GM13976 (cell line): ENCODE measurements at places on chromosomes 3 and 15.

DNA sequence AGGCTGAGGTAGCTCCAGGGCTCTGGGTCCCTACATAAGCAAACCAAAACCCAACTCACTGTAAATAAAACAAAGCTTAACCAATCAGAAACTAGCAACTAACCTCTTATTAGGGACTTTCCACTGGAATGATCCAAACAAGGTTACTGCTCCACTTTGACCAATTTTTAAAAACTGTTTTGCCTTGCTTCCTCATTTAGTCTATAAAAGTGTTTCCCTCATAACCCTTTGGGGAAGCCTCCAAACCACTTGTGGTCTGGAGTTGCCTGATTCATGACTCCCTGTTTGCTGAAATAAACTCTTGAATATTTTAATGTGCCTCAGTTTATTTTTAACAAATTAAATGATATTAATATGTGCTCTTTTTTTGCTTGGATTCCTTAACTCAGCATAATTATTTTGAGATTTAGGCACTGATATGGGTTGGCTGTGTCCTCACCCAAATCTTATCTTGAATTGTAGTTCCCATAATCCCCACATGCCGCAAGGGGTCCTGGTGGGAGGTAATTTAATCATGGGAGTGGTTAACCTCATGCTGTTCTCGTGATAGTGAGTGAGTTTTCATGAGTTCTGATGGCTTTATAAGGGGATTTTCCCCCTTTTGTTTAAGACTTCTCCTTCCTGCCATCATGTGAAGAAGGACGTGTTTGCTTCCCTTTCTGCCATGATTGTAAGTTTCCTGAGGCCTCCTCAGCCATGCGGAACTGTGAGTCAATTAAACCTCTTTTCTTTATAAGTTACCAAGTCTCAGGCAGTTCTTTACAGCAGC lies 90.6 kb downstream of the CD200R1L start:
- DNase-seq = no peak

- DNase-seq = no peak
Observed at GRCh38 chr15:38090678-38091077, 156.2 kb downstream of the TMCO5A start.

GRCh38 chr3:84318273-84318809 lies 640.4 kb upstream of the CADM2 start:
- DNase-seq = no peak

GRCh38 chr3:115712871-115713270 lies 89.6 kb downstream of the GAP43 start:
- no peak for DNase-seq

- DNase-seq = no peak
Observed at GRCh38 chr15:40062816-40063562, 24.0 kb upstream of the SRP14 start.

DNA sequence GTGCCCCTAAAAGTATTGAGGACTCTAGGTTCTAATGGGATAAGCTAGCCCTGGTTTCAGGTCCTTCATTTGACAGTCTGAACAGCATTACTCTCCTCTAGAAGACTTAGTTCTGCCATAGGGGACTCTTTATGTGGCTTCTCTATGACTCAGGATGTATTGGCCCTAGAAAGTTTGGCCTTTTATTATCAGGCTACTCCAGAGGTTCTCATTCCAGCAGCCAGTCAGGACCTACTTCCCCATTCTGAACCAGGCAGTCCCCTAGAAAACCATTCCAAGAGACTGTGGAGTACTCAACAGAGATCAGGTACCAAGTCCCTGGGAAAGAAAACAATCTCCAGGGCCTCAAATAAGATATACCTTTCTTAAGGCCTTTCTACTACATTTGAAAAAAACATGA lies 157.9 kb upstream of the TSPAN3 start:
- DNase-seq = no peak

GRCh38 chr3:126156468-126156867 lies 23.9 kb downstream of the ALDH1L1 start:
- peak; percentile 46 for DNase-seq

DNA sequence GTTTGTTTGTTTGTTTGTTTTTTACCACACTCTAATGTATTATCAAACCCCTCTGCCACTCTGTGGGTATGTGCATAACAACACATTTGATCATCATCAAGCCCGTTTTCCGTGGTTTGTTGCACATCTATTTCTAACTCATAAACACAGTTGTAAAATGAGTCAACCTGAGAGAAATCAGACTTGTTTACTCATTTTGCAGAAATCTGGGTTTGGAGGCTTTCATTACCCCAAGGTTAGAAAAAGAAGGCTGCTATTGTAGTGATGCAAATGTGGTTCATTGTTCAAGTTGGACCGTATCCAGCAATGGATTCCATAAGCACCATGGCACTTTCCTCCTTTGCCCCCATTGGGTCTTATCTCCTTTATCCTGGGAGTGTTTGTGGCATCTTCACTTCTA lies 353.2 kb upstream of the SOX2 start:
- no peak for DNase-seq

GRCh38 chr15:51331141-51331540 lies 7.3 kb downstream of the CYP19A1 start:
- no peak for DNase-seq

GRCh38 chr3:162994165-162994564 lies 1497.6 kb downstream of the OTOL1 start:
- no peak for DNase-seq

GRCh38 chr3:16600780-16601536 lies 4.3 kb downstream of the DAZL start:
- DNase-seq = peak; percentile 64

DNA sequence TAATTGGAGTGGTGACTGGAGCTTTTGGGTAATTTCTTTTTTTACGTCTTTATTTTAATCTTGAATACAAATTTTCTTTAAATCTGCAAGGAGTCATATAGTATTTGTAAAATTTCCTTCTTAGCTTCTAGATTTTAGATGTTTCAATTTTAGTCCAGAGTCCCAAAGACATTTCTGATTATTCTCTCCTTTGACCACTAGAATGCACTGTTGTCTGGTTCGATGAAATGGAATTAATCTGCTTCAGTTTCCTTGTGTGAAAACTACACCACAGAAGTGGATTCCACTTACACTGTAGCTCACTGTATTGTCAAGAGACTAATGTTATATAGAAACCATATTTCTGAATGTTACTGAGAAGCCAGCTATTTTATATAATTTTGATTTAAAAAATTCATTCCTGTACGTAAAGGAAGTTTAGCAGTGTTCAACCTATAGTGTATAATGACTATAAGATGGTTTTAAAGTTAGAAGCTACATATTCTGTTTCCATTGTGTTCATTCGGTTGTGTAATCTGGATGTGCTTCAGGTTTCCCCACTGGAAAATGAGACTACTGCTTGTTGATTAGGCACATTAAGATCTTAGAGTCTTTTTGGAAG lies 6.1 kb downstream of the GRAMD1C start:
- DNase-seq = peak; percentile 47

DNA sequence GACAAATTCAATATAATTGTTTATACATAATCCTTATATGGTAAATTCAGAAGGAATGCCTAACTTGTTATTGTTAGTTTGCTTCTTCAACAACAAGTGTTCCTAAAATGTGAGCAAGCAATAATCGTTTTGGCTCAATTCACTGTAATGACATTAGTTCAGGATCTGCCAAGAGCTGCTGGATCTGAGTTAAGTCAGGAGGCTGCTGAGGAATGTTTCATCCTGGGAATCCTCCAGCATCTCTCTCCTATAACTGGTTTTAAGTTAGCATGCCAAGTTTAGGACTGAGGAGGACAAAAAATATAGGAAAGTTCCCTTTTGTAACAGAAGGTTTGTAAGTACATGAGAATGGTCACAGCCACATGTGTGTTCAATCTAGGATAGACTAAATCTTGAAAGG lies 4.9 kb upstream of the GTF2A2 start:
- DNase-seq = no peak

- DNase-seq = no peak
Observed at GRCh38 chr15:46636206-46636605, 1001.4 kb downstream of the SQOR start.

DNA sequence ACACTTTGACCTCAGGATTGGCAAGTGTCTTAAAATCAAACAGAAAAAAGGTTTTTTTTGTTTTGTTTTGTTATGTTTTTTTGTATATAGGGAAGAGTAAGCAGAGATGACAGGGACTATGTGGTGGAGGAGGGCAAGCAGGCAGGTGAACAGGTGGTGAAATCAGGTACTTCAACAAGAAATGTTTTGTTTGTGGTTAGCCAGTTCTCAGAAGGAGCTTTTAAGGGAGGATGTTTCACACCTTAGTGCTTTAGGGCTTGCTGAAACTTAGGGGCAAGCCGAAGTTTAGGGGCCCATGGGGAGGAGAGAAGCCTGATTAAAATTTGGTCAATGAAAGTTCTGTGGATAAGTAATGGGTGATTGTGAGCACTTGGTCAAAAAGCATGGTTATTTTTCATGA lies 370.7 kb upstream of the SLCO3A1 start:
- no peak for DNase-seq

- DNase-seq = peak; percentile 49
Observed at GRCh38 chr3:53495520-53496391, 1.3 kb downstream of the CACNA1D start.

GRCh38 chr15:85782064-85782463 lies 12.7 kb downstream of the KLHL25 start:
- peak; percentile 38 for DNase-seq

DNA sequence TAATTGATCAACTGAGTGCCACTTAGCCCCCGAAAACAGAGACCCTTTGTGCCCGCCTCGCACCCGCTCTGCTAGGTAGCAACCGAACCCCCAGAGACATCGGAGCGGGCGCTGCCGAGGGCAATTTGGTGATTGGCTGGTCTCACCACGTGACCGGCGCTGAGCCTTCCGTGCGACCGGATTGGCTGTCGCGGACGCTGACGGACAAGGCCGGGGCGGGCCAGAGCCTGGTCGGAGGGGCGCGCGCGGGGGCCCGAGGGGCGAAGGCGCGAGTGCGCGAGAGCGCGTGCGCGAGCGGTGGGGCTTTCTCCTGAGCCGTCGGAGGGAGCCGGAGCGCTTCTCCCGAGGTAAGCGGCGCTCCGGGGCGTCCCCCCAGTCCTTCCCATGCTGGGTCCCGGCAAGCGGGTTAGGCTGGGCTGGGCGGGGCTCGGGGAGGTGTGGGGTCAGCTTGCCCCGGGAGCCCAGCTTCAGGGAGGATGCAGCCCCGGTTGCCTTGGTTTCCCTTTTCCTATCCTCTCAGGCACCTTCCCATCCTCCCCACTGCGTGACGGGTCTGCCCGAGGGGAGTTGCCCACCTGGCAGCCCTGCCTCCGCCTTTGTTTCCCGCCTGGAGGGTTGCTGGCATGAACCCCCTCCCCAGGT lies at the start of gene TMEM108:
TMEM108 (plus strand) TSS at position 303 of the 642 bp plus-strand sequence.
- DNase-seq = peak; percentile 37

- no peak for DNase-seq
Observed at GRCh38 chr3:189276444-189277219, 104.9 kb downstream of the TPRG1 start.

DNA sequence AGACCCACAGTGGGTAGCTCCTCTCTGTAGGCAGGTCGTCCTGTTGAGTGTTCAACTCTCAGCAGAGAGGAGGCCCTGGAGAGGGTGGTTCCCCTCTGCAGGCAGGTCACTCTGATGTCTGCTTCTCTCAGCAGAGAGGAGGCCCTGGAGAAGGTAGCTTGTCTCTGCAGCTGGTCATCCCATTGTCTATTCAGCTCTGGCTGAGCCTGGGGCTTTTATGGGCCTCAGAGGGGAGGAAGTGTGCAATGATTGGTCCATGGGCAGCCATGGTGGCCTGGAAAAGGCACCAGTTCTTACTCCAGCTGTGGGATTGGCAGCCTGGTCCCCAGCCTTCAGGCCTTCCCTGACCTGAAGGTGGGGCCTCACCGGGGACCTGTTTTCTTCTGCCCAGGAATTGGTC lies 52.9 kb downstream of the PPCDC start:
- DNase-seq = no peak

DNA sequence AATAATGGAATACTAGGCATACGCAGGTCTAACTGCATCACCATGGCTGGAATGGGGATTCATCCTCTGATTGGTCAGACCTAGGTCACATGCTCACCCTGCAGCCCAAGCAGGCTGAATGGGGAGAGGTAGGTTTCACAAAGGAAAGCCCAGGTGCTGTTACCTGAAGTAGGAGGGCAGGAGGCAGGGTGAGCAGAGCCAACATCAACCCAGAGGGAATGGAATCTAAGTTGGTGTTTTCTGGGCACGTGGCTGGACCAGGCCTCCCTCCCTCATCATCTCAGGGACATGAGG lies 6.7 kb upstream of the H1-8 start:
- DNase-seq = no peak

DNA sequence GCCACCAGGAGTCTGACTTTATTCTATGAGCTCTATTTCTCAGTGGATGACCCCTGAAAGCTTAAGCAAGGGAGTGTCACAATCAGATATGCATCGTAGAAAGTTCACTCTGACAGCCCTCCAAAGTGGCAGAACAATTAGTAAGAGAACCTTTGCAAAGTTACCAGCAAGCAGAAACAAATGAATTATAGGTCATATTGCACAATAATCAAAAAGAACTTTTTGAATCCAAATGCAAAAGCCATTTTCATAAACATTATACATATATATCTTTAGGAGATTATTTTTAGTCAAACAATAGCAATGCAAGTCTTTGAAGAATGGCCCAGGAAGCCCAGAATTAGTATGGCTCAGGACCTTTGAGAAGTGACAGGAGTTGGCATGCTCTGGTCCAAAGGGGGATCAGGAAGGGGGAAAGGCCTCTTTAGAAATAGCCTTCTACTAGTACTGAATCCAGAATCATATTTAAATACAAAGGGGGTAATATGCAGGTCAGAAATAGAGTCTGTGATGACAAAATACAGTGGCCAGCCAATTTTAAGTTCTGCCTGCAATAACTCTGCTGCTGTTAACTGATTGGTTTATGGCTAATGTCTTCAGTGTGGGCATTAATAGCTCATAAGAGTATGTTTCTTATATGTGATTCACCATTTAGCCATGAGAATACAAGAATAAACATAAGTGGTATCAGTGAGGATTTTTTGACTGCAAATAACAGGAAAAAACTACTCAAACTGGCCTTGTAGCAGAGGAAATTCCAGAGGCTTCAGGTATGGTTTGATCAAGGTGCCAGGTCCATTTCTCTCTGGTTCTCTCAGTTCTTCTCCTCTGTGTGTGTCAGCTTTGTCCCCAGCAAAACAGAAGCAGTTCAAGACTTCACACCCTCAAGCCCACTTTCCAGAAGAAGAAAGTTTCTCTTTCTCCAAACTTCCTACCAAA lies 17.0 kb upstream of the ITGB5 start:
- no peak for DNase-seq

GRCh38 chr3:167718582-167718981 lies 16.1 kb downstream of the PDCD10 start:
- DNase-seq = no peak

- peak; percentile 62 for DNase-seq
Observed at GRCh38 chr15:55221090-55222011, 24.6 kb upstream of the RSL24D1 start.
